Bronchial smooth muscle cell (primary cell): ENCODE measurements at places on chromosomes 12 and 14. TPM values are rescaled to one million over a fixed set of nuclear protein-coding genes. Genes with fewer than 3 reads are reported as not detected.

MYL2 gene
- not detected in 2 replicates for total RNA-seq

SCN8A gene
- total RNA-seq, result 6.3 and 13.6 TPM in 2 replicates

SLC4A8 gene
- total RNA-seq, result 3.0 and 7.6 TPM in 2 replicates

EGLN3 gene
- 0.26 and 0.32 TPM in 2 replicates for total RNA-seq
